ENCODE measurements at places on chromosomes 5 and 9.

GRCh38 chr9:72633966-72634365, 112.6 kb downstream of the TMC1 start:
- DNase-seq, result no peak

DNA sequence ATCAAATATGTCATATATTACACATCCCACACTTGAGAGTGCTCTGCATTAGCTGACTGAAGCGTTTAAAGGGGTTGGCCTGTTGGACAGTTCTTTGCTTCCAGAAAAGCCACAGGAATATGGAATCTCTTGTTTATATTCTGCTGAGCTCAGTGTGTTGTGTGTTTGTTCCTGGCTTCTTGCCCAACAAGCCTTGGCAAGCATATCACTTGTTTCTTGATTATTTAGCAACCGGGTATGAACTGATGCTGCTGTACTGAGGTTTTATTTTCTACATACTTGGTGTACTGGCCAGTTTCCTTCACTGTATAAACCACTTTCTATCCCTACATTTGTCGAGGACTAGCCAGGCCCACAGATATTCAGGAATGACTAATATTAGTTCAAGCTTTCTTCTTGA, 378.9 kb downstream of the KCTD16 start:
- DNase-seq, result no peak

DNA sequence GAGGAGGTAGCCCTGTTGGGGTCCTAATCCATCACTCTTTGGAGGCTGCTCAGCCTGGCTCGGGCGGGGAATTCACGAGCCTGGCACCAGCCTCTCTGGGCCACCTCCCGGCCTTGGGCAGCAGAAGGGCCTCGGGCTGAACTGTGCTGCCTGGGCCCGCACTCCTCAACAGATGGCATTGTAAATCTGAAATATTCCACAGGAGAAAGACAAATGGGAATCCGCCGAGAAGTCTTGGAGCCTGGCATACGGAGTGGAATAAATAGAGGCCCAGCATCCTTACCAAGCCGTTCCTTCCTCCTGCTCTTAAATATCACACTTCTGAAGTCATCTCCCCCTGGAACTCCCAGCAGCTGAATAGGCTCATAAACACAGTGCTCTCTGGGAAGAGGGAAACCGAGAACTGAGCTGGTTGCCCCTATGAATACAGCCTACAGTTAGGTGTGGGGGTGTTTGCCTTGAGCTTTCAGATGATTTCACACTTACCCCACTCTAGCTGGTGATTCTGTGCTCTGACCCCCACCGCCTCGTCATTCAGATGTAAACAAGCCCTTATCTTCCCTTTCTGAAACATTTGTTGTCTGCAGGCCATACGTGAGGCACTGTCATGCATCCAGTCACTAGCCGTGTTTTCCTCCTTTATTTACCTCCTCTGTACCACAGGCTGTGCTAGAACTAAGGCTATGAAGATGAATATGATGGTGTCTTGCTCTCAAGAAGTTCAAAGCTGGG, 455.0 kb upstream of the CLINT1 start:
- DNase-seq, result no peak

DNA sequence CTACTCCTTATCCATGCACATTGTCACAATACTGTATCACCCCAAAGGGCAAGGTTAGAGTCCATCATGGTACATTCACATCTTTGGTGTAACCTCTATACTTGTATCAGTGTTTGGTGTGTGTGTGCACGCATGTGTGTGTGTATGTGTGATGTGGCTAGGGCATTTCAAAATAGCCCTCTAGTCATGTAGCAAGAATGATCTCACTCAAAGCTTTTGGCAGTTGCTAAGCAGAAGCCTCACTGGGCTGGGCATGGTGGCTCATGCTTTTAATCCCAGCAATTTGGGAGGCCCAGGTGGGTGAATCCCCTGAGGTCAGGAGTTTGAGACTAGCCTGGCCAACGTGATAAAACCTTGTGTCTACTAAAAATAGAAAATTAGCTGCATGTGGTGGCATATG, 245.3 kb downstream of the ADGRV1 start:
- DNase-seq, result no peak

- DNase-seq, result no peak
Observed at GRCh38 chr9:1222511-1222910, 172.4 kb downstream of the DMRT2 start.

GRCh38 chr9:38355115-38355514, 37.4 kb upstream of the ALDH1B1 start:
- DNase-seq, result no peak

DNA sequence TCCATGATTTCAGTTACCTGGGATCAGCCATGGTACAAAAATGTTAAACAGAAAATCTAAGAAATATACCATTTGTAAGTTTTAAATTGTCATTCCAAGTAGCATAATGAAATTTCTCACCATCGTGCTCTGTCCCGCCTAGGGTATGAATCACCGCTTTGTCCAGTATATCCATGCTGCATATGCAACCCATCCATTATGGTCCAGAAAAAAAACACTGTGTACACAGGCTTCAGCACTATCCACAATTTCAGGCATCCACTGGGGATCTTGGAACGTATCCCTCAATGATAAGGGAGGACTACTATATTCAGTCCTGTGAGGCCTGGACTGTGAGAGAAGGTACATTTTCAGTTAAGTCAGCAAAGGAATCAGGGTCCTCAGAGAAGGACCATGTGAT, 37.6 kb upstream of the HNRNPA0 start:
- DNase-seq, result no peak

DNA sequence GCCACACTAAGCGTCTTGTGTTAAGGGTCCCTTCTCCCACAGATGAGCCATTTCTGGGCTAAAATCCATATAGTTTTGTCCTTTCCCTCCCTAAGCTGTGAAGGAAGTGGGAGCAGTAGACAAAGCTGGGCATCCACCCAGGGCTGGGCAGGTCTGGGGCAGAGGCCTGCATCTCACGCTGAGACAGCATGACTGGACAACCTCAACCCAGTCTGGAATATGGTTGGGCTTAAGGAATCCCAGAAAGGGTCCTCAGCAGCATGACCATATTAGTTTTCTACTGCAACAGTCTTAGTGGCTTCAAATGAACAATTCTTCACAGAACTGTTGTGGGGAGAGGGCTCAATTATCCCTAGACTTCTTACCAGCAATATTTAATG, 173.8 kb downstream of the AUH start:
- no peak for DNase-seq

DNA sequence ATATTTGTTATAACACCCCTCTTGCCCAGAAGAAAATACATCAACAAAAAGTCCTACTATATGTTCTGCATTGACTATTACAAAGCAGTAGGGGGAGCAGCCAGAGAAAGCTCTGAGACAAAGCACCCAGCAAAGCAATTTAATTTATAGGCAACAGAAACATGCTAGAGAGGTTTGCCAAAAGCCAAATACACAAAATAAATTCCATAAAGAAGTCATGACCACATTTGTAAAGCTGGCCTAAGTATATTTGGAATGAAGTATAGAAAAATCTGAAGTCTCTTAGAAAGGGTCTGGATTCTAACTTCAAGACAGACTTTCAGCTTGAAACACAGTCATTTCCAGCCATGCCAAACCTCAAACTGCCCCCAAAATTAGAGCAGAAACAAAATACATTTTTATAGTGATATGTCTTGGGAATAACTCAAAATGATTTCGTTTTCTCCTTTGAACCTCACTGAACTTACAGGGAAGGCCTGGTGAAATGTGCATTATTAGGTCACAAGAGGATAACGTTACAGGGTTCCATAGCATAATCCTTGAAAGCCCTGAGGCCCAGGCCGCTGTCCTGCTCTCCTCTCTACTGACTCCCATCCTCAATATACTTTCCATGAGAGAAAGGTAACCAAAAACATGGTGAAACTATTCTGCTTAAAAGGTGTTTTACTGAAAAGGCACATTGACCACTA, 451.8 kb downstream of the RAB3C start:
- DNase-seq, result no peak

- no peak for DNase-seq
Observed at GRCh38 chr5:163079618-163080017, 357.8 kb upstream of the CCNG1 start.

DNA sequence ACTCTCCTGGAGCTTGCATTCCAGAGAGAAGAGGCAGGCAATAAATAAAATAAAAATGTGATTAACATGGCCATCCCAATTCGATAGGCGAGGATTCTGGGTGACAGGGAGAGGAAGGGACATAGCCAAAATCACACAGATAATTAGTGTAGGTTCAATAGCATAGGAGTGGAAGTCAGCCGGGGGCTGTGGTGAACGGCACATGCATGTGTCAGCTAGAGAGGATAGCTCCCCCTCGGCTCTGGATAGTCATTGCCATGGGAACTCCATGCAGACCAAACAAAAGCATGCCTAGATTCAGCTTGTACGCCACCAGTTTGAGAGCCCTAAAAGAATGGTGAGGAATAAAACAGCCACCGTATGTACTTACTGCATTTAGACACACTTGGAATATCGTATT, 223.5 kb downstream of the GRIA1 start:
- no peak for DNase-seq

- DNase-seq, result no peak
Observed at GRCh38 chr5:95641741-95642220, 4.8 kb upstream of the RFESD start.

- DNase-seq, result no peak
Observed at GRCh38 chr5:139137697-139138096, 60.5 kb downstream of the SIL1 start.

DNA sequence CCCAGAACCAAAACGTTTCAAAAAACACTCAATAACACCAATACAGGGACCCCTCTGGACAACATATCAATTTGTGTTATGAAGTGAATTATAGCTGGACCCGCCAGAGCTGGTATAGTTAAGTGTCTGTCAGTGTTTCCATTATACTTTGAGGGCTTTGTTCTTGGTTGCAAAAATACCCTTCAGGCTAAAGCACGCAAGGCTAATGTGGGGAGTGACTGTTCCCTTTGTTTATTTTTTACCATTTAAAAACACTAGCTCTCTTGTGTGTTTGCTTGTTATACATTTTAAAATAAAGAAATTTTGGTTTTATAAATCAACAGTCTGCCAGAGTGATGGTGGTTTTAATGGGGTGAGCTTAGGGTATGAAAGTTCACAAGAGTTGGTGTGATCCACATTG, 859.5 kb downstream of the PTPRD start:
- no peak for DNase-seq

GRCh38 chr5:53616939-53617549, 56.6 kb downstream of the NDUFS4 start:
- DNase-seq, result no peak

DNA sequence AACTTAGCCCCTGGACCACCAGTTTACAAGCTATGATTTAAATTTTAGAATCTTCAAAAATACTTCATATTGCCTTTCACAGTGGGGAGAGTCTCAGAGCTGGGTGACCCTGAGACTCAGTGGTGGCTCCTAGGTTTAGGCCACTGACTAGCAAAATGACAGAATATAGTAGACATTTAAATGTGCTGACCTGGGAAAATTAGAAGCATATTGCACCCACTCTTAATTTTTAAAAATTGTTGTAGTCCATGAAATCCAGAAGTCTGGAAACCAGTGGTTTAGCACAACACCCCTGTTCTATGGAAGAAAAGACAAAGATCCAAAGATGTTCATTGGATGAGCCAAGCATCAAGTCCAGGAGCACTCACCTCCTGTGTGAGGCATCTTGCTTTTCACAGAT, 75.0 kb upstream of the PAPPA start:
- DNase-seq, result no peak

DNA sequence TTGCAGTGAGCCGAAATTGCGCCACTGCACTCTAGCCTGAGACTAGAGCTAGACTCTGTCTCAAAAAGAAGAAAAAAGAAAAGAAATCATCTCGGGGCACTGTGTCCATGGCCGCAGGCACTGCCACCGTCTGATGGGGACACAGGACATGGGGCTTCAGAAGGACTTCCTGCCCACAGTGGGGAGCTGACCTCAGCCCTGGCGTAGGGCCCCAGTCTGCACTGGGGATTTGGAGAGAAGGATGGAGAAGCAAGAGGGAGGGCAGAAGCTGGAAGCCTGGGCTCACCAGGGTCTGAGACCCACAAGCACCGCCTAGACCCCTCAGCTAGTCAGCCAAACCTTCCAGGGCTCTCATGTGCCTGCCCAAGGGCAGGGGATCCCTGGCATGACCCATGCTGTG, 4.1 kb upstream of the SARDH start:
- no peak for DNase-seq

DNA sequence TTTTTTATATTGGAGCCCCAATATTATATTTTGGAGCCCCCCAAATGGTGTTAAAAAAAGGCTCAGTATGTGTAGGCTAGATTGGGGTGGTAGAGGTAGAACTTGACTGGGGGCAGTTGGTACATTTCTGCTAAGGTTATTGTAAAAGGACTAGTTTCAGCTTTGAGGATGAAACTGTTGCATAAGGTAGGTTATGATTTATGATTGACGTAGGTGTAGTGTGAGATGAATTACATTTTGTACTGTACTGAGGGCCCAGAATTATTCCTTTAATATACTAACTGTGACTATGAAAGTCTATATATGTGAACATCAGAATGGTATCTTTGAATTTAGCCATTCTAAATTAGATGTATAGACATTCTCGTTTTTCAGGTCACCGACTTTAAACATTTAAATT, 3.6 kb downstream of the RIC1 start:
- DNase-seq, result no peak

DNA sequence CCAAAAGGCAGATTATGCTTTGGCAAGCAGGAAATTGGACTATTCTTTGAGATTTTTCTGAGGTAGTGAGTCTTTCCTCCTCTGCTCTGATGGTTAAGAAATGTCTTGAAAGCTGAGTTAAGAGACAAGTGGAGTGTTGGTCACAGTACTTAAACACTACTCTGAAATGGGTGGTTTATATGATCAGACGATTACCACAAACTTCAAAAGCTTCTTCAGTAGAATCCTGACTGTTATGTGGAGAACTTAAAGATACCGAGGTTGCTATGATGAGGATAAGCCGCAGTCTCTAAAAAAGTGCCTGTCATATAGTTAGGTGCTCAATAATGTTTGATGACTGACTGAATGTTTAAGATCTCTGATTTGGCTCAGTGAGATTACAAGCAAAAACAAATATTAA, 24.3 kb downstream of the GCNT4 start:
- DNase-seq, result no peak

GRCh38 chr5:9512457-9512856, 33.4 kb downstream of the SEMA5A start:
- no peak for DNase-seq

GRCh38 chr9:126612326-126612812, 1.4 kb upstream of the LMX1B start:
- no peak for DNase-seq

DNA sequence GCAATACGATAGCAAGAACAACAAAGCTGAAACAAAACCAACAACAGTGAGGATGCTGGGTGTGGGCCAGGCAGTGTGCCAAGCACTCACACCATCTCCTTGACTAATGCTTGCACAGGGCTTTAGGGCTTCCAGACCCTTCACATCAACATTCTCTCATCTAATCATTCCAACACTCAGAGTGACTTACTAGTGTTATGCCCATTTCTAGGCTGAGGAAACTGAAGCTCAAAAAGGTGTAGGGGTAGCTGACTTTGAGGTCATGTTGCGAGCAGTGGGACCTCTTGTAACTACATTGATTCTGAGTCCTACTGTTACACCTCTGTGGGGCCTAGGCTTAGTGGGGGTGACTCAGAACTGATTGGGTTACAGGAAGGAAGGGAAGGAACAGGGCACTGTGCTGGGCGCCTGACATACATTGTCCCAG, 9.7 kb downstream of the ANGPTL2 start:
- no peak for DNase-seq
